A673 (cell line): ENCODE measurements at places on chromosomes 11 and 22. TPM values are rescaled to one million over a fixed set of nuclear protein-coding genes. Genes with fewer than 3 reads are reported as not detected.

DNA sequence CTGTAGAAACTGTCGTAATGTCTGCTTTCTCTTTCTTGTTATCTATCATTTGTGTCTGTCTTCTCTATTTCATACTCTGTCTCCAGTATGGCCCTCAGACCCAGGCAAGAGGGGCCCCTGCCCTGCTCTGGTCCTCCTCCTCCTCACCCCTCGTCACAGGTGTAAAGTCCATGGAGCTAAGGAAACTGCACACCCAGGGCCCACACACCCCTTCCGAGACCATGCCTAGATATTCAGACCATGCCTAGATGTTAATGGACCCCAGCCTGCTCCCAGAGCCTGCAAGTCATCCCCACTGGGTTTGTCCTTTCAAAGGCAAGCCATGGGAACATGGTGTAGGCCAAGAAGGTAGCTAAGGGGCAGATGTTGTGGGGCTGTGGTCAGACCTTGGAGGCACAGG, 24.1 kb upstream of the ANO1 start:
- no peak overlapping the region for H3K27ac ChIP-seq
- no peak for DNase-seq
- H3K27me3 ChIP-seq = peaks cover 29% of the 10 kb centered on the region
- H3K4me1 ChIP-seq = no peaks in the 10 kb centered on the region
- H3K36me3 ChIP-seq = no peaks in the 10 kb centered on the region

DNA sequence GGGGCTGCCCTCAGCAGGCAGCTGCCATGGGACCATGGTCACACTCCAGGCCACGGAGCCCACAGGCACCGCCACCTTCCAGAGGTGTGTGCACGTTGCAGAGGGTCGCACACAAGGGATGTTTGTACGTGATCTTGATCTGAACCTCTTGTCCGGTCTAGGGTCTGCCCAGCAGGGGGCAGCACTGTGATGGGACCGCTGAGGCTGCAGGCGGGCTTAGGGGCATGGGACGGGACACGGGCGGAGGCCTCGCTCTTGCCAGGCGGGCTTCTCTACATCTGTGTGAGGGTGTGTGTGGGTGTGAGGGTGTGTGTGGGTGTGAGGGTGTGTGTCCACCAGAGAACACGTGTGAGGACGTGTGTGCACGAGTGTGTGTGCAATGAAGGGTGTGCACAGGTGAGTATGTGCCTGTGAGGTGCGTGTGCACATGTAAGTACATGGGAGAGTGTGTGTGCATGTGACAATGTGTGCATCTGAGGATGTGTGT, 52.4 kb downstream of the CACNA1I start:
- no peaks in the 10 kb centered on the region for H3K36me3 ChIP-seq
- no peaks in the 10 kb centered on the region for H3K27me3 ChIP-seq
- H3K4me1 ChIP-seq = no peaks in the 10 kb centered on the region
- DNase-seq = peak; percentile 37

- no peaks in the 10 kb centered on the region for H3K27me3 ChIP-seq
- no peak overlapping the region for H3K27ac ChIP-seq
- no peak for DNase-seq
- H3K36me3 ChIP-seq = no peaks in the 10 kb centered on the region
- no peak overlapping the region for H3K4me3 ChIP-seq
- H3K4me1 ChIP-seq = peaks cover 16% of the 10 kb centered on the region
Measured at GRCh38 chr11:128042290-128042751, 545.0 kb downstream of the ETS1 start.

DNA sequence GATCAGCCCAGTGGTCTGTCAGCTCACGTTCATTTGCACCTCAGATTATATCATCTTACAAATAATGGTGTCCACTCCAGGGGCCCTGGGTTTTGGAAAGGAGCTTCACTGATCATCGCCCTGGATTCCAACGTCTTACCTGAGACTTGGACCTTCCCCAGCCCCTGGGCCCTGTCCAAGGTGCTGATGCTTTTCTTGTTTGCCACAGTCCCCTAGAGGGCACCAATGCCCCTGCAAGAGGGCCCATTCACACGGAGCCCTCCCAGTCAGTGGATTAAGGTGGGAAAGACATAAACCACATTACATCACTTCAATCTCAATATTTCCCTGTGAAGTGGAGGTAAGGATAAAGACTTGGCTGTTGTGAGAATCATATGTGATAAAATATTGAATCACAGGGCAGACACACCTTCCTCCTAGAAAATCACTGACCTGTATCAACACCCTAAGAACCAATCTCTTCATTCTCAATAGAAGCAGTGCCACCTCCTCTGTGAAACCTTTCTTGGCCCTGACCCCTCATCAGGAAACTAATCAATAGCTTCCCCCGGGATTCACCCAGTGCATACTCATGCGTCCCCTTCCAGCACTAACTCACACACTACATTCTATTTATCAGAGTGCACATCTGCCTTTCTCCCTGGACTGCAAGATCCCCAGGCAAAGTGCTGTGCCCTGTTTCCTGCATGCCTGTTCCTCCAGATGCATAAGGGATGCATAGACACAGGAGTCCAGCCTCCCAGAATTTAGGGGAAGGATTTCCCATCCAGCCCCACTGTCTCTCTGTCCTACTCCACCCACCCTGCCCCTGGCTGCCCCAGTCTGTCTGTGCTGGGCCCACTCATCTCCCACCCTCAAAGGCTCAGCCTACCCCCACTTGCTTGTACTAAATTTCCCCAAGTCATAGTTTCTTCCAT, 167.0 kb downstream of the BUD13 start:
- DNase-seq = peak; percentile 66
- peaks cover 12% of the 10 kb centered on the region for H3K27me3 ChIP-seq
- no peak overlapping the region for H3K27ac ChIP-seq
- H3K4me3 ChIP-seq = no peak overlapping the region
- no peaks in the 10 kb centered on the region for H3K36me3 ChIP-seq
- no peaks in the 10 kb centered on the region for H3K4me1 ChIP-seq

GRCh38 chr11:122847466-122847865, 9.2 kb downstream of the CRTAM start:
- peaks cover 21% of the 10 kb centered on the region for H3K4me1 ChIP-seq
- H3K4me3 ChIP-seq = no peak overlapping the region
- H3K36me3 ChIP-seq = no peaks in the 10 kb centered on the region
- H3K27me3 ChIP-seq = no peaks in the 10 kb centered on the region

DNA sequence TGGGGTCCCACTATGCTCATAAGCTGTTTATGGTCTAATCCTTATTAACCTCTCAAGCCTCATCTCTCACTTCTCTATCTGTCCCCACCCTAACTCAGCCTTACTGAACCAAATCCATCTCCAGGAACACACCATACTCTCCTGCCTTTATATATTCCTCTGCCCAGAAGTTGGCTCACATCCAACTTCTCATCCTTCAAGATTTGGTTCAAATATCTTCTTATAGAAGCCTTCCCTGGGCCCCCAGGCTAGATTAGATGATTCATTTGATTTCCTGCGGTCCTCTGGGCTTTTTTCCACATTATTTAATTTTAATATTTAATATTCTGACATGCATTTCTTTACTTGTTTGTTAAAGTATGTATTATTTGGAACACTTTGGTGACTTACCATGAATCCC, 23.2 kb downstream of the MEI1 start:
- no peaks in the 10 kb centered on the region for H3K4me1 ChIP-seq
- H3K36me3 ChIP-seq = no peaks in the 10 kb centered on the region
- DNase-seq = no peak
- H3K4me3 ChIP-seq = no peak overlapping the region

DNA sequence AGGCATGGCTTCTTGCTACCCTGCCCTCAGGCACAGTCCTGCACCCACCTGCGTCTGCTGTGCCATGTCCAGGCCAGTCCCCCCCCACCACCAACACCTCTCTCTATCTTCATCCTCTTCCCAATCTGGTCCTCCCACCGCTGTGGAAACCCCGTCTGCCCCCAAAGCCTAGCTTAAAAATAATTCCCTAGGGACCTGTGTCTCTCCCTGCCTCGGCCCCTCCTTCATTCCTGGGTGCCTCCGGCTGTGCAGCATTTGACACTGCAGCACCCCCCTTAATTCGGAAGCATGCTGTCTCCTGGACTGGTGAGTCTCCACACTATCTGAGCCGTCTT, 2.5 kb upstream of the ASCL2 start:
- H3K27ac ChIP-seq = no peak overlapping the region
- no peak overlapping the region for H3K4me3 ChIP-seq
- no peaks in the 10 kb centered on the region for H3K4me1 ChIP-seq
- peaks cover 75% of the 10 kb centered on the region for H3K27me3 ChIP-seq

- H3K4me3 ChIP-seq = peak overlapping the region; percentile 97
- no peaks in the 10 kb centered on the region for H3K36me3 ChIP-seq
- peaks cover 18% of the 10 kb centered on the region for H3K4me1 ChIP-seq
- H3K27ac ChIP-seq = no peak overlapping the region
- no peaks in the 10 kb centered on the region for H3K27me3 ChIP-seq
Measured at GRCh38 chr22:39144101-39144767, 8.2 kb downstream of the CBX7 start.

DNA sequence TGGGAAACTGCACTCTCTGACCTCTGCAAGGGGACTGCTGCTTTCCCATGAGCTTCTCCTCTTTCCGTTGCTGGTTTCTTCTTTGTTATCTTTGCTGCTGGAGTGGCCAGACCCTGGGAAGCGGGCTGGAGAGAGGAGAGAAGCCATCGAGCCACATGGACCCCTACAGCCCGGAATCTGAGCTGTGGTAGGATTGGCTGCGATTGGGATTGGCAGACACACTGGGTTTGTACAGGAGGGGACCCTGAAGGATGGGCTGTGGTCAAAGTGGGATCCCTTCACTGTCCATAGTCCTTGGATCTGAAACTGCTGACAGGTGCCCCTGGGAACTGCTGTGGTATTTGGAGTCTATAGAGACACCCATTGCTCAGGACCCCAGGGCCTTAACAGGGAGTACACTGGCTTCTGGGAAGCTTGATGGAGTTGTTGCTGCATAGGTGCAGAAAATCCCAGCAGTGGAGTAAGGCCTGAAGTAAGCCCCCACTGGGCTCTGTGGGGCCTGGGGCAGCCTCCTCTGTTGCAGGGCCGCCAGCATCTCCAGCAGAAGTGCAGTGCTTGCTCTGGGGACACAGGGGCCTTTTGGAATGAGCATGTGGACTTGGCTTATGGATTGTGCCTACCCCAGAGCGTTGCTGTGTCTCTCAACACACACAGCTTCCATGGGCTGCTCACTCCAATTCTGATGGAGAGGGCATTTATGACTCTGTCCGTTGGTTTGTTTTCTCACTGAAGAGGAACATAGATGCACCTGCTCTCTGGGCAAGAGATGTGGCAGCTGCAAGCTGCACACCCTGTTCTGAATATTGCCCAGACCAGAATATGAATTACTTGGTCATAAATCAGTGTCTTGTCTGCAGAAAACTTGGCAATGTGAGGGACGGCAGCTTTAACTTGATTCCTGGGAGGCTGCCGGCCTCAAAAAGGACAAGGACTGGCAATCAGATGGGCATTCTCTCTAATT, 32.0 kb downstream of the BCR start:
- peaks cover 13% of the 10 kb centered on the region for H3K4me1 ChIP-seq
- no peak overlapping the region for H3K4me3 ChIP-seq
- DNase-seq = no peak
- H3K27ac ChIP-seq = no peak overlapping the region
- no peaks in the 10 kb centered on the region for H3K27me3 ChIP-seq

DNA sequence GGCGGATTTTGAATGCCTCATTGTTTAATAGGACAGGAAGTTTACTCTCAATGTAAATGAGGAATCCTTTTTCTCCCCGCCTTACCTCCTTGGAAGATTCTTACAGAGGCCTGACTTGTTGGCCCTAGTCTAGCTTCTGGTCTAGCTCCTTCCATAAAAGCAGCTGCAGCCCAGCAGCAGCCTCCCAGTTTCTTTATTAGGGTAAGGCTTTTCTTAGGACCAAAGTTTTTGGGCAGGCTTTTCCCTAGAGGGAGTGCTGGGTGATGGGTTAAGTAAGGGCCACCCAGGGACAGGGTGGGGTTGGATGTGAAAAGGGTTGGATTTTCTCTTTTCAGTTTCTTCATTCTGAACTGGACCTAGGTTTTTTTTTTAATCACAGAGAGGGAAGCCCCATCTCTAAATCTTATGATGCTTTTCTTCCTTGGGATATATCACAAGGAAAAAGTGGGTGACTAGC, 49.7 kb downstream of the LIF start:
- no peaks in the 10 kb centered on the region for H3K27me3 ChIP-seq
- H3K4me3 ChIP-seq = no peak overlapping the region
- peak overlapping the region; percentile 78 for H3K27ac ChIP-seq
- peaks cover 23% of the 10 kb centered on the region for H3K4me1 ChIP-seq
- H3K36me3 ChIP-seq = no peaks in the 10 kb centered on the region
- DNase-seq = no peak

DNA sequence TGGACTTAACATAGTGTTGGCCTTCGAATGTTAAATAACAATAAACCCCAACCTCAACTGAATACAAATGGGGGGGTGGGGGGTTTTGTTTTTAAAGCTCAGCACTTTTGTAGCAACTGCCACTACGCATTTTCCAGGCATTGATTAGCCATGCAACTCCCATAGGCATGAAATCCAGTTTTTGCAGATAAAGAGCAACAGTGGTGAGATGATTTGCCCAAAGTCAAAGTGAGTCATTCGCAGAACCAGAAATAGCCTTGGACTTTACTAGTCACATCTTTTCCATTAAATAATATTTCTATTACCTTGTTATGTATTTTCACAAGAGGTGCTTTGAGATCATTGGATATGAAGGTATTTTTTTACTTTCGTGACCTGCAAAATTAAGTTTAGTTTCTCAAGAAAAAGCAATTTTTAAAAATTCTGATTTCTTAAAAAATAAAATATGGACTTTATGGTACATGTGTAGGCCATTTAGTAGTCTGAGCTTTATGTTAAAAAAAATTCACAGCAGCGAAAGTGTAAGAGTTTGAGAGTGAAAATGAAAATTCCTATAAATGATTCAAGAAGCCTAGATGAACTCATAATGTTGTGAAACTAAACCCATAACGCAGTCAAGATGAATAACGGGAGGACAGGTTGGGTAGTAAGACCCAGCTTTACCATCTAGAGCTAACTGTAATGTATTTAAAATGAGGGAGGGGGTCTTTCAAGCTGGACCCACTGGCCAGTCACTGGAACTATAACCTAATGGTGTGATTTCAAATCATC, 1.9 kb upstream of the PHF21A start:
- H3K36me3 ChIP-seq = no peaks in the 10 kb centered on the region
- H3K27me3 ChIP-seq = no peaks in the 10 kb centered on the region
- peak overlapping the region; percentile 75 for H3K4me3 ChIP-seq
- H3K4me1 ChIP-seq = peaks cover 23% of the 10 kb centered on the region

GRCh38 chr11:63813563-63814382, 517 bp downstream of the SPINDOC start:
- peak overlapping the region; percentile 84 for H3K27ac ChIP-seq
- H3K4me1 ChIP-seq = peaks cover 23% of the 10 kb centered on the region
- peak; percentile 72 for DNase-seq
- H3K27me3 ChIP-seq = no peaks in the 10 kb centered on the region
- H3K4me3 ChIP-seq = peak overlapping the region; percentile 96

KRTAP5-8 gene
- total RNA-seq = not detected in 2 replicates

PATE2 gene
- not detected in 2 replicates for total RNA-seq

TMEM86A gene
- total RNA-seq = 0.09 and 0.24 TPM in 2 replicates

MRGPRX4 gene
- not detected in 2 replicates for total RNA-seq

FAM227A gene
- 3.8 and 5.3 TPM in 2 replicates for total RNA-seq

HOATZ gene
- 0.58 TPM in 1 of 2 replicates, not detected in the other for total RNA-seq

MADD gene
- total RNA-seq = 132 and 133 TPM in 2 replicates
